ENCODE measurements at places on chromosomes 16 and 17.

GRCh38 chr16:74766729-74767128, 7.9 kb downstream of the FA2H start:
- no peak for DNase-seq

DNA sequence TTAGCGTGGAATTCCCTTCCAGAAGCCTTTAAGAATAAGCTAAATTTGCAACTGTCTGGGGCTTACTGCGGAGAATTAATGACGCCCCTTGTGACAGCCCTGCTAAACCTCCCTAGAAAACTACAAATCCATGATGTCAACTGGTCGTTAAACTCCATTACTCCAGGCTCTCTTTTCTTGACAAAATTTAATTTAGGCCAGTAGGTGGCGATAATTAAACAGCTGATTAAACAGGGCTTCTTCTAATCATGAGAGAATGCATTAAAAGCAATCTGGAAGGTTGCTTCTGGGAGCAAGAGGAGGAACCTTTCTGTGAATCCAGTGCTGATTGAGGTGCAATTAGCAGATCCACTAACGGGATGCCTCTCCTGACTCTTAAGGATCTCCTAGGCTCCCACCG, 8.1 kb upstream of the NLRP1 start:
- peak; percentile 5 for DNase-seq

DNA sequence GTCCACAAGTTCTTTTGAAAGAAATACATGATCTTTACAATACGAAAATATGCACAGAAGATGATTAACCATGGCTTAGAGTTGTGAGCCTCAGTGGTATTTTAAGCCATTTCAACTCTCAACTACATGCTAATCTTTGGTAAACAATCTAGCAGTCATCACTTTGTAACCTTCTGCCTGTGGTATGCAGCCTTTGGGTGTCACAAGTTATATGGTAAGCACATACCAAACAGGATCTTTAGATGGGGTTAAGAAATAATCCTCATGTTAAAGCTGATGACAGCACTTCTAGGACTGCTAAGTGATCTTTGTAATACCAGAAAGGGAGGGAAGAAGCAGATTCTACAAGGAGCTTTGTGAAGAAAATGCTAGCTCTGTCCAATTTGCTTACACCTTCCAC, 74.3 kb downstream of the CA4 start:
- DNase-seq: no peak

GRCh38 chr16:50776037-50776436, 34.2 kb downstream of the CYLD start:
- DNase-seq: no peak

- DNase-seq: no peak
These were observed 45.9 kb upstream of the KCNJ16 start for GRCh38 chr17:70028978-70029767.

GRCh38 chr17:38800237-38800760, 943 bp upstream of the PIP4K2B start:
- no peak for DNase-seq

DNA sequence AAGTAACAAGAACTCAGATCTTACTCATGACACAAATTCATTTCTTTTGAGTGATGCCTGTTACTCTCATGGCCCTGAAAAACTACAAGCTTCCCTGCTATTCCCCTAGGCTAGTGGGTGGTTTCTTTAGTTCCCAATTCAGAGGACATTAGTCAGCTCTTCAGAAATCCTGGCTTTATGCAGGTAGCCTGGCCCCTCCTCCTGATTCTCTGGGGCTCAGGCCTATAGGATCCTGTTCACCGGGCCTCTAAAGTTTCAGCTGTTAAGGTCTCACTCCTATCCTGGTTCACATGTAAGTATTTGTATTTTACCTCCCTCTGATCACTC, 87.3 kb upstream of the IRX5 start:
- no peak for DNase-seq

GRCh38 chr16:17556276-17557052, 85.7 kb upstream of the XYLT1 start:
- DNase-seq: peak; percentile 33

DNA sequence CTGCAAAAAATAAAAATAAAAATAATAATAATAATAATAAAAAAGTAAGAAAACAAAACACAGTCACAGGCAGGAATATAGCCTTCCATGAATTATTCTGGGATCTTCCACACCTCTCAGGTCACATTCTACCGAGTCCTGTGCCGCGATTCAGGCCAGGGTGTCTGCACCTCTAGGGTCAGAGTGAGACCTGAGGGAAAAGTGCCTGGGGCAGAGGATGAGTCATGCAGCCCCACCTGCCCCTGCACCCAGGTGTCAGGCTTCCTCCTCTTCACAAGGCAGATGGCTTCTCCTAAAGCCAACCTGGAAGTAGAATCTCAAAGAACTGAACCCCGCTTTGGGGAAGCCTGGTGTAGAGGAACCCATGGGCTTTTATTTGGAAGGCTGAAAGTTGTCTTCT, 283.7 kb downstream of the CPPED1 start:
- DNase-seq: no peak

- DNase-seq: no peak
These were observed 4.1 kb downstream of the KRT10 start for GRCh38 chr17:40818343-40818732.

DNA sequence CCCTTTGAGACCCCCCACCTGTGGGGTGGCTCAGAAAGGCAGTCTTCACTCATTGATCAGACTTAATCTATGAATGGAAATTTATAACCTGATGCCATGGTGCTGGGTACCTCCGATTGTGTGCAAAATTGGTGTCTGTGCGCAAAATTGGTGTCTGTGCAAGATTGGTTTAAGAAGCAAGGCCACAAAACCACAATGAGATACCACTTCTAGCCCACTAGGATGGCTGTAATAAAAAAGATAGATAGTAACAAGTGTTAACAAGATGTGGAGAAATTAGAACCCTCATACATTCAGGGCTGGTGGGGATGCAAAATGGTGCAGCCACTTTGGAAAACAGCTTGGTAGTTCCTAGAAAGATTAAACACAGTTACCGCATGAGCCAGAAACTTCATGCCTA, 13.9 kb upstream of the CSNK2A2 start:
- DNase-seq: no peak

GRCh38 chr17:2190014-2190413, 113.6 kb downstream of the SMG6 start:
- no peak for DNase-seq

DNA sequence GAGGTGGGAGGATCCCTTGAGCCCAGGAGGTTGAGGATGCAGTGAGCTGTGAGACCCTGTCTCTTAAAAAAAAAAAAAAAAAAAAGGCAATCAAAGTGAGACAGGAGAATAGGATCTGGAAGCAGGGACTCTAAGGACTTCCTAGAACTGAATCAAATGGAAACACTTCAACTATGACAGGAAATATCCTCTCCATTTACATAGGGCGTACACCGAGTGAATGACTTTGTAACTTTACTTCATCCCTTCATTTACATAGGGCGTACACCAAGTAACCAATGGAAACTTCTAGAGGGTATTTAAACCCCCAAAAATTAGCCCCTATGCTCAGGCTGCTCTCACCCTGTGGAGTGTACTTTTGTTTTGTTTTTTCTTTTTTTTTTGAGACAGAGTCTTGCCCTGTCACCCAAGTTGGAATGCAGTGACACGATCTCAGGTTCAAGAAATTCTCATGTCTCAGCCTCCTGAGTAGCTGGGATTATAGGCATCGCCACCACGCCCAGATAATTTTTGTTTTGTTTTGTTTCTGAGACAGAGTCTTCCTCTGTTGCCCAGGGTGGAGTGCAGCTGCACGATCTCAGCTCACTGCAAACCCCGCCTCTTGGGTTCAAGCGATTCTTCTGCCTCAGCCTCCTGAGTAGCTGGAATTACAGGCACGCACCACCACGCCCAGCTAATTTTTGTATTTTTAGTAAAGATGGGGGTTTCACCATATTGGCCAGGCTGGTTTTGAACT, 9.6 kb upstream of the PRPSAP1 start:
- DNase-seq: no peak

DNA sequence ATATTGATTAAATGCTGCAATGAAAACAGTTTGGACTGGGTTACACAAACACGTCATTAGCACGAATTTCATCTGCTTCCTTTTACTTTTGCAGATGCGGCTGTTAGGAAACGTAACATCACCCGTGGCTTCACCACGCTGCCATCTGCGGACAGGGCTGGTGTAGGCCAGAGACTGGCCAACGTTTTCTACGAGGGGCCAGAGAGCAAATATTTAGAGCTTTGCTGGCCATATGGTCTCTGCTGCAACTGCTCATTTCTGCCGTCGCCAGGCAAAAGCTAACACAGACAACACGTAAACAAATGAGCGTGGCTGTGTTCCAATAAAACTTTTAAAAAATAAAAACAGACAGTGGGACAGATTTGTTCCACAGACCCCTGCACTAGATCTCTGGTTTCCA, 96.6 kb downstream of the ENGASE start:
- DNase-seq: no peak

DNA sequence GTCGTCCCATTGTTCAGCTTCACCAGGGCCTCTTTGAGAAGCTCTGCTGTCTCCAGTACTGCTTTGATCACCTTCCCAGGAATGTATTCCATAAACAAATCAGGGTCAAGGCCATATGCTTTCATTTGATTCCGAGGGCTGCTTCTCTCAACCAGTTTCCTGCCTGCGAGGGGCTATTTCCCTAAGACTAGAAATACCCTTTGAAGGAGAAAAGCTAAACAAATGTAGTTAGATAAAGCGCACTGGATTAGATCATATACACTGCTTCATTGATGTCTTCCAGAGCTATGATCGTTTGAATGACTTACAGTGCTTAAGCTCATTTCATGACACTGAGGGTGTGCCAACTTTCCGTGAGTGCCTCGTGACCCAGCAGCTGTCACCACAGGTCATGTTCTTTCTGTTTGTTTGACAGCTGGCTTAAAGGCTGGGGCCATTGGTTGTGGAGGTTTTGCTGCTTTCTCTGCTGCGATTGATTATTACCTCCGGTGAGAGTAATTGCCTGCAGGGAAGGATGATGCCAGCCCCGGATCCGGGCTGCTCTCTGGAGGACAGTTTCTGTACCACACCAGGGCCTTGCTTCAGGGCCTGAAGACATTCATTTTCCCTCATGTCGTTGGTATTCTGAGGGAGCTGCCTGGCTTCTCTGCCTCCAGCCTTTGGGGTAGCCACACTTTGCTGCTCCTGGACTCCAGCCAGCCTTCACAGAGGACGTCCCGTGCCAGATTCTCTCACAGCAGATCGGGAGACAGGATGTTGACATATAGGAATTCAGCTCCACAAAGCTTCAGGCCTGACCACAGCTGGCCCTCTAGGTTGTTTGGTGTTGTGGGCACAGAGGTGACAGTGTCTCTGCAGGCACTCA, 3.9 kb downstream of the TIMM22 start:
- DNase-seq: no peak

All from NCI-H1930 (cell line).